ENCODE measurements at places on chromosomes 12 and 14.

DNA sequence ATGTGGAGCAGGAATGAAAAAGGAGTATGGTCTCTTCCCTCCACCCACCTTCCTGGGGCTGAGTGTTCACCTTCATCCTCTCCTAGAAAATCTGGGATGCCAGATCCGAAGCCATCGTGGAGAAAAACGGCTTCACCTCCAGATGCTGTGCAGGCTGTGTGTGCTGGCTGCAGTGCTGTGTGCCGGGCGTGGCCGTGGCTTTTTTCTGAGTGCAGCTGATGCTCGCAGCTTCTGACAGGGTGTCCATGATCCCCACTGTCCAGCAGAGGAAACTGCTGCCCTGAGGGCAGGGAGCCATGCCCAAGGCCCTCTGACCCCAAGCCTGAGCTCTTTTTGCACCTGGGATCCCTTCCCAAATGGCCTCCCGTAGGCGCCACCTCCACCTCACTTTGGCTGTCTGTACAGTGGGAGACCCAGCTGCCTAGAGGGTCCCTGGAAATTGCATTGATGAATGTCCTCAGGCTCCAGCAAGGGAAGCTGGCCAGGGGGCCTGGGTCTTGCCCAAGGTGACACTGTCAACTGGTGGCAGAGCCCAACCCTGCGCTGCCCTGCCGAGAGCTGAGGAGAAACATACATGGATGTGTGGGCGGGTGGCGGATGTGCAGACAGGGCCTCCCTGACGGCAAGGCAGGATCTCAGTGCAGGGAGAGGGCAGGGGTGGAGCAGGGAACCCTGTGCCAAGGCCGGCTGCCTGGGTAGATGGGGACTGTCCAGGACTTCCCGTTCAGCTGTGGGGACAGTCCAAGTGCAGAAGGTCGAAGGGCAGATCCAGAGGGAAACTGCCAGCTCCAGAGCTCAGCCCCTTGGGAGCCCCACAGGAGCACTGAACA, 53.3 kb downstream of the BEGAIN start:
- peak; percentile 54 for DNase-seq

GRCh38 chr14:68405961-68406360, 386.9 kb downstream of the ZFP36L1 start:
- DNase-seq: no peak

GRCh38 chr12:62684570-62685295, 218.1 kb downstream of the MON2 start:
- peak; percentile 59 for DNase-seq

DNA sequence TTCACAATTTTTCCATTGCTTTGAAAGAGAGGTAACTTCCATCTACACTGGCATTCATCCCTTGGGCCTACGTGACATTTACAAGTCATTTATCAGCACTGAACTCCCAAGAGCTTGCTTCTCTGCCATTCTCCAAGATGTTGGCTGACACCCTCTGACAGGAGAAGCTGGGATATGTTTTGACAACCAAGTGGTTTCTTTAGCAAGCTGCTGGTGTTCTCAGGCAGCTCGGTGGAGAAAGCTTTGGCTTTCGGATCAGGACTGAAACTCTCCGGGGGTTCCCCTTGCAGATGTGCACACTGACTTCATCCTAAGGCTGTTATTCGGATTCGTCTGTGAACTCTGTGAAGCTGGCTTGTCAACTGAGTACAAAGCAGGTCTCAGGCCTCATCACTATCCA, 15.7 kb downstream of the KCNA5 start:
- DNase-seq: no peak

DNA sequence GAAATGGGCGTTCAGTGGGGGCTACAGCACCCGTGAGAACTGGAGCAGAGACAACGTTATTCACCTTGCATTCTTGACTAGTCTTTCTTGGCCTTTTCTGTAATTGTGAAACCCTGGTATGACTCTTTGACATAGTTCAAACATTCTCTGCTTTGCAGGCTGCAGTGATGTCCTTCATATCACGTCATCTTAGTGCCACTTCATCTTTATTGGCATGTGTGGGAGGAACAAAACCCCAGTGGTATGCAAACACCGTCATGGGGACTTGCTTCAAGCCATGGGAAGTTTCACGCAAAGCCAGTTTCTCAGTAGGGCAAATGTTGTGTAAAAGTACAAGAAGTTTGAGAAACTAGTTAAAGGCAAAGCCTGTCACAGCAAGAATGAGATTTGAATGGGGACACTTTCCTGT, 20.2 kb upstream of the DUSP16 start:
- no peak for DNase-seq

- peak; percentile 47 for DNase-seq
Observed at GRCh38 chr12:59317598-59317997, 278.2 kb upstream of the SLC16A7 start.

GRCh38 chr12:56723889-56724700, 1.0 kb downstream of the NACA start:
- no peak for DNase-seq

GRCh38 chr12:47718531-47718930, 6.8 kb downstream of the ENDOU start:
- peak; percentile 49 for DNase-seq

DNA sequence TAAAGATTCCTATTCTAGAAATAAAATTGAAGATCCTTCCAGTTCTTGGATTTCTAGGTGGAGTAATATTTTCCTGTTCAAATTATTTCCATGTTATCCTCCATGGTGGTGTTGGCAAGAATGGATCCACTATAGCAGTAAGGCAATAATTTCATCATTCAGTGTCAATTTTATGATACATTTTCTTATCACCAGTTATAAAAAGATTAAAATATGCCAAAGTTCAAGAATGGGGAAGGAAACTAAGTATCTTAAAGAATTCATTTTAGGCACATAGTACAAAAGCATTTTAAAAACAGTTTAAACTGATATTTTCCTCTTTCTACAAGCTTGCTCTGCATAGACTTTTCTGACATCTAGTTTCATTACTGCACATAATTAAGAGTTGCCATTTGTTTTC, 19.1 kb downstream of the SYCP3 start:
- no peak for DNase-seq

GRCh38 chr14:70073924-70074566, 114.7 kb downstream of the SLC8A3 start:
- peak; percentile 77 for DNase-seq

DNA sequence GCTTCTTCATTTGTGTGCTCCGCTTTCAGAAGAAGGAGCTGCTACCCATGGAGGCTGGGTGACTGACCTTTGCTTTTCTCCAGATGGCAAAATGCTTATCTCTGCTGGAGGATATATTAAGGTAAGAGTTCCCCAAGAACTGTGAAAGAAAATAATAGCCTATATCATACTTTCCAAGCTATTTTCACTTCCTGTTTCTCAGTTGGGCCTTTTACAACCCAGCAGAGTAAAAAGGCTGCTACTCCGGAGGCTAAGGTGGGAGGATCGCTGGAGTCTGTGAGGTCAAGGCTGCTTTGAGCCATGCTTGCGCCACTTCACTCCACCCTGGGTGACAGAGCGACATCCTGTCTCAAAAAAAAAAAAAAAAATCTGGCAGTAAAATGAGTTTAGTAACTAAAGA, 82.1 kb downstream of the APAF1 start:
- DNase-seq: no peak

- no peak for DNase-seq
Observed at GRCh38 chr12:116066381-116067230, 210.9 kb downstream of the MED13L start.

- peak; percentile 64 for DNase-seq
Observed at GRCh38 chr12:33752854-33753253, 269.4 kb upstream of the ALG10 start.

- no peak for DNase-seq
Observed at GRCh38 chr14:64614805-64615391, 65.1 kb downstream of the PPP1R36 start.

- DNase-seq: no peak
Observed at GRCh38 chr14:36824854-36825253, 163.2 kb downstream of the PAX9 start.

DNA sequence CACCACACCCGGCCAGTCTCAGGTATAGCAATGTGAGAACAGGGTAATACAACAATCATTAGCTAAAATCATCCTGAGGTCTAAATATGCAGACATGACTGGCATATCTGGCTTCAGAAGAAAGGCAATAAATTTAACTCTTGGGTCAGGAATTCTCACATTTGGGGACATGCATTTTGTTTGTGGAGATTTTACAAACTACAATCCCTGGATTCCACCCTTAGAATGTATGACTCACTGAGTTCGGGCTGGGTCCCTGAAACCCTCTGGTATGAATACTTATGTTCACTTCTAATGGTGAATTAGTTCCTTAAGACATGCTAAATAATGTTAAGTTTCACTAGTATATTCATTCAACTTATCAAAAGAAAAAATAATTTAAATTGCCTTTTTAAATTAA, 98.9 kb upstream of the HMGA2 start:
- no peak for DNase-seq

GRCh38 chr12:33044447-33044846, 147.9 kb upstream of the PKP2 start:
- DNase-seq: no peak

- no peak for DNase-seq
Observed at GRCh38 chr14:28742171-28742846, 24.3 kb upstream of the FOXG1 start.

DNA sequence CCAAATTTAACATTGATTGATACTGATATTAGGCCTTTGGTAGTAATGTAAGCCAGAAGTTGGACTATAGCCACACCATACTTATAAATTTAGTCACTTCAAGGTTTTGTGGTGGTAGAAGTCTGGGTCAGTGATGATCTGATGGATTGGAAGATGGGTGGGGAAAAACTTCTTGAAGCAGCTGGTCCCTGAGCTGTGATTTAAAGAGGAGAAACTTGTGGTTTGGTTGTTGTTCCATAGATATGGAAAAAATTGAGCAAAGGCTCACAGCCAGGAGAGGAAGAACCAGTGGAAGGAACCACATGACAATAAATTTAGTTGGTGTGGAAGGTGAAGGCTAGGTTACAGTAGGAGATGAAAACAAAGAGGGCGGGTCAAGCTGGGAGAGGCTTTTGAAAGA, 26.1 kb downstream of the PTHLH start:
- DNase-seq: no peak

GRCh38 chr12:43599708-43600107, 47.7 kb upstream of the ADAMTS20 start:
- DNase-seq: no peak

GRCh38 chr14:37145395-37145794, 27.0 kb downstream of the SLC25A21 start:
- no peak for DNase-seq

- DNase-seq: peak; percentile 48
Observed at GRCh38 chr12:54413284-54414190, 5.5 kb downstream of the ITGA5 start.

DNA sequence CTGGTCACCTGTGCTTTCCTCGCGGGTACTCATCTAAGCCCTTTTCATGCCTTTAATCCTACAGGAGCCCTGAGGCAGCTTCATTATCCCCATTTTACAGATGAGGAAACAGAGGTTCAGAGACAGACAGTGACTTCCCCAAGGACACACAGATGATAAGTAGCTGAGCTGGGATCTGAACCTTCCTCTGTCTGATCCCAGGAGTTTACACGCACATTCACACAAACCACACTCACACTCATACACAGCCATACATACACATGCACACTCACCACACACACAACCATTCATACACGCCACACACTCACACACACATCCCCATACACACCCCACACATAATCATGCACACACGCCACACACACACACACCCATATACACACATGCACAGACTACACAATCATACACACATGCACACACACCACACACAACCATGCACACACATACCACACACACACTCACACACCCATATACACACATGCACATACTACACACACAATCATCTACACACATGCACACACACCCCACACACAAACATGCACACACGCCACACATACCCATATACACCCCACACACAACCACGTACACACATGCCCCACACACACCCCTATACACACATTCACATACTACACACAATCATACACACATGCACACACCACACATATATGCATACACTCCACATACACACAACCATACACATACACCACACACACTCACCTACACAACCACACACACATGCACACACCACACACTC, 2.7 kb downstream of the TMEM119 start:
- DNase-seq: no peak

- no peak for DNase-seq
Observed at GRCh38 chr12:121167232-121167820, 34.6 kb downstream of the P2RX7 start.

GRCh38 chr12:28367326-28367725, 177.1 kb downstream of the CCDC91 start:
- DNase-seq: no peak

DNA sequence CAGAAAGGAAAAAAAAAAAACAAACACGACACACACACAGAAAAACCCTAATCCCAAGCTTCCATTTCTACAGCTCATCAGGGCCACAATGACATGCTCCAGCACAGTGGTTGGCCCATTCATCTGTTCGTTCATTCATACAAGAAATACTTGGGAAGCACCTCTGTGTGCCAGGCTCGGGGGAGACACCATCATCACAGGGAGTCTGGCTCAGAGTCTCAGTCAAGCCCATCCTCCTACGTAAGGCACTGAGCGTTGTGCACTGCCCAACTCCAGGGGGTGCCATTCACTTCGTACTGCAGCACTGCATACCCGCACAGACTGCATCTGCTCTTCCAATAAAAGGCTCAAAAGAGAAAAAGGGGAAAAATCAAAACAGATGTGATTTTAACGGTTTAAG, 15.3 kb downstream of the VPS37B start:
- peak; percentile 85 for DNase-seq

DNA sequence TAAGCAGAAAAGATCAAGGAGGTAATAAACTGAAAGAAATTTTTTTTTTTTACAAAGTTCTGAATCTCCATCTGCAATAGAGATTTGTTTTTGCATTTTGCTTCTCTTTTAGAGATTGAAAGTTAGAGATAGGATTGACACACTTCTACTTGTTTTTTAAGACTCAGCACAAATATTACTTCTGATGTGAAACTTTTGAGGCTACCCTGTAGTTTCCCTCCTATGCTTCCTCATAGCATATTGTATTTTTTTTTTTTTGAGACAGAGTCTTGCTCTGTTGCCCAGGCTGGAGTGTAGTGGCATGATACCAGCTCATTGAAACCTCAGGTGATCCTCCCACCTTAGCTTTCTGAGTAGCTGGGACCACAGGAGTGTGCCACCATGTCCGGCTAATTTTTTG, 32.1 kb upstream of the SGPP1 start:
- no peak for DNase-seq

GRCh38 chr12:33649992-33650391, 210.4 kb upstream of the SYT10 start:
- DNase-seq: no peak

DNA sequence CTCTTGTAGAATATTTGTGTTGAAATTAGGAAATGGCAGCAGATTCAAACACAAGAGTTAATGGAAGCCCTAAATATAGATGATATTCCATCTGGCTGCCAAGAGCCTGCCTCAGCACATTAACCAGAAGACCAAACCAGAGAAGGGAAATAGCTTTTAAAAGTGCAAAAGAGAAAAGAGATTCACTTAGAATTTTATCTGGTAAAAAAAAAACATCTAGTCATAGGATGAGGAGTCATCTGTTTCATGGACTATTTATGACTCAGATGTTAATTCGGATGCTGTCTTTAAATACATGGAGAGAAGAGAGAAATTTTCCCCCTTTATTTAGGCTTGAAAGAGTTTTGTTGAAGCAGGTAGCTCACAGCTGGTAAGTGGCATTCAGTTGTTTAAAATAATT, 201.6 kb upstream of the NUDT4 start:
- no peak for DNase-seq

- DNase-seq: peak; percentile 28
Observed at GRCh38 chr12:127588249-127588648, 678.7 kb upstream of the TMEM132C start.

GRCh38 chr12:63090716-63091115, 60.3 kb downstream of the AVPR1A start:
- no peak for DNase-seq

GRCh38 chr14:68285421-68286179, 466.0 kb downstream of the RAD51B start:
- no peak for DNase-seq
